Thoracic aorta (tissue), 2 donors: ENCODE measurements at places on chromosomes 11 and 22. TPM values are rescaled to one million over a fixed set of nuclear protein-coding genes. Genes with fewer than 3 reads are reported as not detected.

- no peaks in the 10 kb centered on the region for H3K27me3 ChIP-seq
- no peaks in the 10 kb centered on the region for H3K36me3 ChIP-seq
- H3K27ac ChIP-seq, result no peak overlapping the region
- DNase-seq, result no peak
Observed at GRCh38 chr11:129273944-129274711, 82.0 kb upstream of the ARHGAP32 start.

The CDC45 gene
- total RNA-seq, result not detected

DNA sequence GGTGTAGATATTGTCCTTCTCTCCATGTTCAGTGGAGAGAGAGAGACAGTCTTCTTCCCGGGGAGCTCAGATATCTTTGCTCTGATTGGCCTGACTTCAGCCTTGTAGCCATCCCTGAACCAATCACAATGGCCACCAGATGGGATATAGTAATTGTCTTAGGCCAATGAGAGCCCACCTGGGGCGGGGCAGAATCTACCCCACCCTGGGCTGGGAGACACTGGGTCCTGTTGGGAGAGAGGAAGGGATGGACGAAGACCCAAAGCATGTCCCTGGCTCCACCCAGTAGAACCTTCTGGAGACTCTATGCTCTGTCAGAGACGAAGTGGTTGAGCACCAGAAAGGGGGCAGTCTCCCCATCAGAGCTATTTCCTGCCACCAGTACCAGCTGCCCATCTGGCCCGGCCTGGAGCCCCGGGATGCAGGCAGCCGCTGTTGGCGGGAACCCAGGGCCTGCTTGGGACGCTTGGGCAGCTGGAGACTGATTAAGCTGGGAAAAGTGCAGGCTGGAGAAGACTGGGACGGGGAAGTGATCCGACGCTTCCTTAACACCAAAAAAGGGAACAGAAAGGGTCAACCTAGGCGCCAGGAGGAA, 31.6 kb upstream of the CBX7 start:
- no peaks in the 10 kb centered on the region for H3K36me3 ChIP-seq
- no peak for DNase-seq
- no peak overlapping the region for H3K4me3 ChIP-seq
- H3K27ac ChIP-seq, result no peak overlapping the region
- no peaks in the 10 kb centered on the region for H3K4me1 ChIP-seq
- no peaks in the 10 kb centered on the region for H3K27me3 ChIP-seq

DNA sequence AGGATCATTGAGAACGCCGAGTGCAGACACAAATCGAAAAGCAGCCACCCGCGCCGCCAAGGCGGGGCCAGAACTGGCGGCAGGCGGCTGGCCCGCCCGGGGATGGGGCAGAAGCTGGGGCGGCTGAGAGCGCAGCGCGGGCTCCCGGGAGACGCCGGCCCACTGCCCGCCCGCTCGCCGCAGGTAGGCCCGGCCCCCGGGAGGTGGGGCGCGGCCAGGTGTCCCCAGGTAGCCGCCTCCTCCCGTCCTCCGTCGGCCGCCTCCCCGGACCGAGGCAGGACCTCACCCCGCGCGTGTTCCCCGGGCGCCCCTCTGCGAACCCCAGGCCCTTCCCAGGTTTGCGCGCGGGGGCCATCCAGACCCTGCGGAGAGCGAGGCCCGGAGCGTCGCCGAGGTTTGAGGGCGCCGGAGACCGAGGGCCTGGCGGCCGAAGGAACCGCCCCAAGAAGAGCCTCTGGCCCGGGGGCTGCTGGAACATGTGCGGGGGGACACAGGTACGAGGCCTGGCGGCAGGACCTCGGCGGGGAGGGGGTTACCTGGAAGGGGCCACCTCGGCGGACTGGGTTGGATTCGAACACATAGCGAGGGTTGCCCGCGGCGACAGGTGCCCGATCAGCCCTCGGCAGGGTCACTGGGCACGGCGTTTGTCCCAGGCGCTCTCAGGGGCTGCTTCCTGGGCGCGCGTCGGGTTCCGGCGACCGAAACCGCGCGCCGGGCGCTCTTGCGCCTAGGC, at the start of gene PRRG4:
PRRG4 (plus strand) TSS at position 248 of the 733 bp plus-strand sequence. CDS start 603 bp downstream, outside the sequence.
- no peak for DNase-seq
- H3K27me3 ChIP-seq, result no peaks in the 10 kb centered on the region
- peak within 1 kb of the TSS; percentile 79 for H3K4me3 ChIP-seq
- peak within 1 kb of the TSS; percentile 22 for H3K27ac ChIP-seq

The OR51B4 gene
- total RNA-seq, result not detected

The OR5B21 gene
- total RNA-seq, result not detected

The RIC3 gene
- total RNA-seq, result 17.7 TPM

DNA sequence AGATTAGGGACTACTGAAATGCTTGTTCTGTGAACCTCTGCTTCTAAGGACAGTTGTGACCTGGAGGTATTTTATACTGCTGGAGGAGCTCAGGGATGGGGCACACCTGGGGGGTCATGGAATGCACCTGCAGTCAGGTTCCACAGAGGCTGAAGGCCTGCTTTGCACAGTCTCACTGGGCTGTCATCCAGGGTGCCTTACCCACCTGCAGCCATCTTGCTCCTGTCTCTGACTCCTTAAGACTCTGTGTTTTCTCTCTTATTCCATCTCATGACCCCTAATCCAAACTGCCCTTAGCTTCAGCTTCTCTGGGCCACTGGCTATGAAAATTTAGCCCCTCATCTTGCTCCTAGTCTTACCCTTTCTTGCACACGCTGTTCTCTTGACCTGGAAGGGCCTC, 127.0 kb upstream of the SNX19 start:
- no peaks in the 10 kb centered on the region for H3K27me3 ChIP-seq
- H3K4me3 ChIP-seq, result no peak overlapping the region
- DNase-seq, result no peak
- no peaks in the 10 kb centered on the region for H3K36me3 ChIP-seq

The PAFAH1B2 gene
- 75.8 TPM for total RNA-seq

- H3K4me3 ChIP-seq, result no peak overlapping the region
- no peak for DNase-seq
- H3K36me3 ChIP-seq, result no peaks in the 10 kb centered on the region
- no peaks in the 10 kb centered on the region for H3K4me1 ChIP-seq
Observed at GRCh38 chr11:88590361-88590760, 252.8 kb upstream of the CTSC start.

- peak overlapping the region; percentile 28 for H3K4me3 ChIP-seq
- H3K27me3 ChIP-seq, result no peaks in the 10 kb centered on the region
Observed at GRCh38 chr22:42621505-42622002, 6.9 kb upstream of the POLDIP3 start.

DNA sequence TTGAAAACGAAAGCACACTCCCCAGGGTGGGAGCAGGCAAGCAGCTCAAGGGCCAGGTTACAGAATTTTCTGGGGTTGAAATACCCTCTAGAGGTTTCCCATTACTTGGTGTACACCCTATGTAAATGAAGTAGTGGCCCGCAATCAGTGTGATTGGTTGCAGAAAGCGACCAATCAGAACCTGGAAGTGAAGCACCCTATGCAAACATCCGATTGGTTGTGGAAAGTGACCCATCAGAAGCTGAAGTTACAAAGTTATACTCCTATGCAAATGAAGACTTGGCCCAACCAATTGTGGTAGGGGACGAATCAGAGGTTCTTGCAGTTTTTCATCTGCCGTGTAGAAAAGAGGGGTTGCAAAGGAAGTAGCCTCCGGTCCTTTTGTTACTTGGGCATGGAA, 19.2 kb downstream of the PRR5 start:
- H3K36me3 ChIP-seq, result no peaks in the 10 kb centered on the region
- H3K27me3 ChIP-seq, result no peaks in the 10 kb centered on the region
- H3K4me3 ChIP-seq, result no peak overlapping the region
- DNase-seq, result no peak
- no peaks in the 10 kb centered on the region for H3K4me1 ChIP-seq

The BIRC3 gene
- total RNA-seq, result 15.3 TPM

The OR5AN1 gene
- total RNA-seq, result not detected

DNA sequence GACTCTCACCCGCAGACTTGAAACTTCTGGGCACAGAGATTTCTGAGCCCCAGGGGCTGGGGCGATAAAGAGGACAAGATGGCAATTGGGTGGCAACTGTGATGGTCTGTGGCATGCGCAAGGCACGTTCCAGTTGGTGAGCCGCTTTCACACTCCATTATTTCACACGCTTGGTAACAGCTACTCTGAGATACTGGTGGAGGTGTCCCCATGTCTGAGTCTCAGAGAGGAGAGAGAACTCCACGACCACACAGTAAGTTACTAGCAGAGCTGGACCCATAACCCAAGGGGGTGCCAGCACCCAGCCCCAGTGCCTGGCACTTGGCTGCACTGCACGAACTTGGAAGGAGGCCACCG, 6.0 kb upstream of the KCNJ4 start:
- peaks cover 14% of the 10 kb centered on the region for H3K4me1 ChIP-seq
- no peak overlapping the region for H3K27ac ChIP-seq
- DNase-seq, result no peak
- H3K36me3 ChIP-seq, result no peaks in the 10 kb centered on the region
- peak overlapping the region; percentile 53 for H3K4me3 ChIP-seq

The SCGB1A1 gene
- not detected for total RNA-seq

The OR51E2 gene
- not detected for total RNA-seq

DNA sequence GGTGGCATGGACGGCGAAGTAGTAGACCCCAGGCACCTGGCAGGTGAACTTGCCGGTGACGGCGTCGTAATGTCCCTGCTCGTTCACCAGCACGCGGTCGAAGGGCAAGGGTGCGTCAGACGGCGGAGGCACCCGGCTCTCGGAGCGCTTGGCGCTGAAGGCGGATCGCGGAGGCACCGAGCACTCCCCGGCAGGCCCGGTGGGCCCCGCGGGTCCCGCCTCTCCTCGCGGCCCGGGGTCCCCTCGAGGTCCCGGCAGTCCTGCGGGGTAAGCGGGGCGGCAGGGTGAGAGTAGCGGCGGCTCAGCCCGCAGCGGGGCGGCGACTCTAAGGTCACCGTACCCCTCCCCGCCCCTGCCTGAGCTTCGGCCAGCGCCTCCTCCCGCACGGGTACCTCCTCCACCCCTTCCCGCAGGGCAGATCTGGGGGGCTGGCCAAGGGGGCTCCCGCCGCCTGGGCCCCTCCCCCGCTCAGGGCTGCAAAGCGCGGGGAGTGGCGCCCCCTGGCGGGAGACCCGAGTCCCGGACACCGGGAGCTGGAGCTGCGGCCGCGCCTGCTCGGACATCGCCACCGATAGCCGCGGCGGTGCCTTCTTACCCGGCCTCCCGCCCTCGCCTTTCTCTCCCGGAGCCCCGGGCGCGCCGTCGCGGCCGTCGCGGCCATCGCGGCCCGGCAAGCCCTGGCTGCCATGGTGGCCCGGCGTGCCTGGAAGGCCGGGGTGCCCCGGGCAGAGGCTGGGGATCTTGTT, 921 bp downstream of the C1QTNF5 start:
- DNase-seq, result no peak
- H3K4me3 ChIP-seq, result peak overlapping the region; percentile 91
- no peaks in the 10 kb centered on the region for H3K36me3 ChIP-seq
- peak overlapping the region; percentile 70 for H3K27ac ChIP-seq

GRCh38 chr11:27930946-27931345, 177.0 kb downstream of the KIF18A start:
- DNase-seq, result no peak
- no peaks in the 10 kb centered on the region for H3K36me3 ChIP-seq
- no peaks in the 10 kb centered on the region for H3K27me3 ChIP-seq

The OR8B4 gene
- total RNA-seq, result not detected

DNA sequence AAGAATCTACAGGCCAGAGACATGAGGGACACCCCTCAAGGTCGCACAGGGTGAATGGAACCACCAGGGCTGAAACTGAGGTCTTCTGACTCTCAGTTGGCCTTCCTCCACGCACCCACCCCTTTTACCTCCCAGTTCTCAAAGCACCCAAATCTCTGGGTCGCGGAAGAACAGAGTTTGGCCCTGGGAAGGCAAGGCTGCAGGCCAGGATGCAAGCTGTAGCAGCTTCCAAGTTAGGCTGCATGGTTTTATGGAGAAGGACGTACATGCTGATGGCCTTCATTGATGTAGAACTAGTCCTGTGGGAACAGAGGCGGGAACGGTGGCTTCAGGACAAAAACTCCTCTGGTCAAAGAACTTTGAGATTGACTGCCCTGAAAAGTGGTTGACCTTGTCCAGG, 143.5 kb upstream of the B3GAT1 start:
- H3K27ac ChIP-seq, result no peak overlapping the region
- H3K4me3 ChIP-seq, result no peak overlapping the region
- no peaks in the 10 kb centered on the region for H3K36me3 ChIP-seq

The DDI1 gene
- total RNA-seq, result not detected

The MMP27 gene
- total RNA-seq, result not detected

GRCh38 chr11:112211536-112211935, 14.7 kb upstream of the PTS start:
- H3K36me3 ChIP-seq, result no peaks in the 10 kb centered on the region
- no peak overlapping the region for H3K27ac ChIP-seq
- H3K27me3 ChIP-seq, result no peaks in the 10 kb centered on the region
- H3K4me3 ChIP-seq, result no peak overlapping the region
- H3K4me1 ChIP-seq, result no peaks in the 10 kb centered on the region

DNA sequence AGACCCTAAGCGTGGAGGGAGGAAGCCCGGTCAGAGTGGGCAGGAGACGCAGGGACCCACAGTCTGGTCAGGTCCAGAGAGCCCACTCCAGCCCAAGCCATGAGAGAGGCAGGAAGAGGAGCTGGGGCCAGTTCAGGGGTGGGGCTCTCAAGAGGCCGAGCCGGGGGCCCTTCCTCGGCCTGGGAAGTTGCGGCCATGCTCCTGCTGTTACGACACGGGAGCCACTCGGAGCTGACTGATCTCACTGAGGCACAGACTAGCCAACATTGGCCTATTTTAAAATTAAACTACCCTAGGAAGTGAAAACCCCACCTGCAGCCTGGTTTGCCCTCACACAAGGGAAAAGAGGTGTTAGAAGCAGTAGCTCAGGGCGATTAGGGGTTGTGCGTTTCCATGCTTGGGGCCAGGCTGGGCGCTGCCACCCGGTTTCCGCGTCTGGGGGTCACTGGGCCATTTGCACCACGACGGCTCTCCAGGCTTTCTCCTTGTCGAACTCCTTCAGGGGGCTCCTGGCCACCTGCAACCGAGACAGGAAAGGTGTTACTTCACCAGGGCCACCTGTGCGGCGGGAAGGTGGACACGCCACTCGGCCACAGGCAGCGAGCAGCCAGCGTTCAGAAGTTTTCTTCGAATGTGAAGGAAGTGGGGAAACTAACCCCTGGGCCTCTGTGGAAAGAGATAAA, 3.2 kb upstream of the TTLL8 start:
- H3K4me1 ChIP-seq, result peaks cover 7% of the 10 kb centered on the region
- H3K36me3 ChIP-seq, result no peaks in the 10 kb centered on the region
- H3K27ac ChIP-seq, result no peak overlapping the region
- H3K4me3 ChIP-seq, result no peak overlapping the region

The SEPTIN3 gene
- total RNA-seq, result not detected

- no peak overlapping the region for H3K4me3 ChIP-seq
- no peaks in the 10 kb centered on the region for H3K36me3 ChIP-seq
- H3K27ac ChIP-seq, result no peak overlapping the region
- no peak for DNase-seq
Observed at GRCh38 chr11:99537681-99538080, 516.9 kb downstream of the CNTN5 start.
